Right forelimb (tissue), 1 donor: ENCODE measurements at places on chromosomes 11 and 22.

GRCh38 chr11:75140269-75141138 is 10.4 kb upstream of the SLCO2B1 start:
- no peak for DNase-seq

- no peak for DNase-seq
Measured at GRCh38 chr11:92384802-92385201, 160.2 kb downstream of the FAT3 start.

GRCh38 chr11:126185259-126186024 is 26.0 kb downstream of the RPUSD4 start:
- no peak for DNase-seq

GRCh38 chr11:134034496-134035381 is 34.1 kb upstream of the JAM3 start:
- DNase-seq, result no peak

- DNase-seq, result no peak
Measured at GRCh38 chr11:20444535-20444934, 57.0 kb downstream of the PRMT3 start.

- DNase-seq, result peak; percentile 68
Measured at GRCh38 chr22:47175151-47176025, 412.9 kb downstream of the TBC1D22A start.
